ENCODE measurements at places on chromosomes 5 and 9.

GRCh38 chr9:36102742-36103495, 33.6 kb upstream of the GLIPR2 start:
- peak; percentile 88 for DNase-seq

DNA sequence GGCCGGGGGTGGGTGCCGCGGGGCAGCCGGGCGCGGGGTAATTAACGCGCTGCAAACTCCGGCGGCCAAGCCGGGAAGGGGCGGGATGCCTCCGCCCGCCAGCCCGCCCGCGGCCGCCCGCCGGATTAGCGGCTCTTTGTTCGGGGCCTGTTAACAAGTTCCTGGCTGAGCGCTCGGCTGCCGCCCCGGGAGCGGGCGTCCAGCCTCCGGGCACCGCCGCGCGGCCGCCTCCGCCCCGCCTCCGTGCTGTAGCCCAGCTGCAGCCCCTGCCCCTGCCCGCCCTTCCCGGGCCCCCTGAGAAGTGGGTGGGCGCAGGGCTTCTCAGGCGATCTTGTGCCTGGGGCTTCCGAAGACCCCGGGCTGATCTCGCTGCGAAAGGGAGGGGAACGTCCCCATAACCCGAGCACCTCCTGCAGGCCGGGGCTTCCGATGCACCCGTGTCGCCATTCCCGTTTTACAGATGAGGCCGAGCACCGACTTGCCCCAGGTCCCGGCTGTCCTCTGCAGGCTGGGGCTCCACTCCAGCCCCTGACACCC, 7.5 kb downstream of the UNC5A start:
- DNase-seq: no peak

DNA sequence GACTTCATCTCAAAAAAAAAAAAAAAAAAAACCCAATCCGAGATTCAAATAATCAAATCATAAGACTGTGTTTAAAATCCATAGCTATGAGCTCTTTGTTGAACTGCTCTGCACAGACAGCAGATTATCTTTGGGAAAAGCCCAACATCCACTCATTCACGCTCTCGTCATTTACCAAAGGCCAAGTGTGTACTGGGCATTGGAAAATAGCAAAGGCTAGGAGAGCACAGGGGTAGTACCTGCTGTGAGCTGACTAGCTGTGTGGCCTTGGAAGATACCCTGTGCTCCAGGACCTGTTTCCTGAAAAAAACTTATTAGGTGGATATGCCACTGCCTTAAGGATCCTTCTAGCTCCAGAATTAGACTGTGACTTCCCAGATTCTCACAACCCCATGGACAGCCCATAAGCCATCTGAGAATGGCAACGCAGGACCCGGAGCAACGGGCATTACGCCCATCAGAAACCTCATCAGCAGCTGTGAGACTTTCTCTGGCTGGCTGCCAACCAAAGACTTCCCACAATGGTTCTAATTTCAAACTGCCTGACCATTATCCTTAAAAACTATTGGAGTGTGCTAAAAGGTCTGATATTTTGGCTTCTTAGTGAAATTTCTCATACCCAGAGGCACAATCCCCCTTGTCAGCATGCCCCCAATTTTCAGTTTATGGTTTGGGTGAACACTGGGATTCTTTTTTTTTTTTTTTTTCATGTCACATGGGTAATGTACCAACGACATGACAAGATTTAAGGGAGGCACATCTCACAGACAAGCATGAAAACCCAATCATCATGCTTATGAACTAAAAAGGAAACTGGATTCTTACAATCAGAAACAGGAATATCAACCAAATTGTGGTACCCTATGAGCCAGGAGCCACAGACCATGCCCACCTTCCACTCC, 16.8 kb downstream of the SERINC5 start:
- DNase-seq: no peak

DNA sequence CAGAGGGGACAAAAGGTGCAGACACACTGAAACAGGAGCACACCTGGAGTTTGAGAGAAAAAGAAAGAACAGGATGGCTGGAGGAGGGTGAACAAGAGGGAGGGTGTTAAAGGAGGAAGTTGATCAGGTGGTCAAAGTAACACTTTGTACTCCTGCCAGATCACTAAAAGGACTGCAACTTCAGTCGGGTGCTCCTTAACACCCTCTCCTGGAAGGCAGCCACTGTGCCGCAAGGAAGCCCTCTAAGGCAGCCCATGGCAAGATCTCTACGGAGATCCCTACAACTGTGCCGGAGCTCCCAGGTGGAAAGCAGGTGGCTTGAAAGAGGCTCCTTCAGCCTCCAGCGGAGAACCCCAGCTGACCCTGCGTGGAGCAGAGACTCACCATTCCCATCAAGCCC, 124.4 kb upstream of the MSX2 start:
- DNase-seq: no peak

DNA sequence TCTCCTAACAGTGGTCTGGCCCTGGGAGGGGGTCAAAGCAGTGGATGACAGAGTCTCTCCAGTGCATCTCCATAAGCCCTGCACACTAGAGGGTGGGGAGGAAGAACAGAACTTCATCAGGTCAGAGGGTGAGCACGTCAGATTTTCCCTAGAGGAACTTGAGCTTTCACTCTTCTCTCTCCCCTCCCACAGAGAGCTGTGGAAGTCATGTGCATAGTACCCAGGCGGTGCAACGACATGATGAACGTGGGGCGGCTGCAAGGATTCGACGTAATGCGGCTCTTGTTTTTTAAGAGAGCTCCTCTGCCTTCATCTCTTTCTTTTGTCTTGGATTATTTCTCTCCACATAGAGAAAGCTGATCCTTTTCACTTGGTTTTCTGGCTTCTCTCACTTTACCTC, 100.2 kb upstream of the OTULINL start:
- peak; percentile 38 for DNase-seq

Data from inflammatory macrophage treated with lipopolysaccharide for 1 hour (primary cell).